ENCODE measurements at places on chromosomes 4 and X.

GRCh38 chr4:74631338-74631737 lies 163.0 kb downstream of the BTC start:
- DNase-seq, result no peak

- no peak for DNase-seq
Observed at GRCh38 chrX:118730500-118731247, 3.3 kb downstream of the IL13RA1 start.

GRCh38 chr4:102089850-102090621 lies 255.2 kb downstream of the SLC39A8 start:
- DNase-seq, result no peak

DNA sequence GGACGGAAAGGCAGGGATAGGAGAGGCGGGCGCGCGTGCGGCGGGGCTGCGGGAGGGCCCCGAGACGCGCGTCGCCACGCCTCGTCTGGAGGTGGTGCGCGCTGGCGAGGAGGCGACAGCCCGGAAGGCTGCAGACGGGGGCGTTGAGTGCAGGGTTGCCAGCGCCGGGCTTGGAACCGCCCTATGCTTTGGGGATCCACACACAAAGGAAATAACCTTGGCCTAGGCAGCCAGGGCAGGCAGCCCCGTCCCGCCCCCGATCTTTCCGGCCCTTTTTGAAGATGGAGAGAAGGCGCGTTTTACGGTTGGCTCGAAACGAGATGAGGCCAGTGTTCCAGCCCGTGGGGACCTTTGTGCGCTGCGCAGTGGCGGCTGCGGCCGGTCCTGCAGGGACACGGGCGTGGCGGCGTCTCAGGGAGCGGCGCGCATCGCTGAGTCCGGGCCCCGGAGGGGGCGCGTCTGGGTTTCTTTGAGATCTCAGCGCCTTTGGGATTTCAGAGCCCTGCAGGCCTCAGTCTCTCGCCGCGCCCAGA lies 50.8 kb upstream of the TRIM2 start:
- peak; percentile 91 for DNase-seq

- DNase-seq, result no peak
Observed at GRCh38 chr4:16660656-16661055, 237.8 kb downstream of the LDB2 start.

DNA sequence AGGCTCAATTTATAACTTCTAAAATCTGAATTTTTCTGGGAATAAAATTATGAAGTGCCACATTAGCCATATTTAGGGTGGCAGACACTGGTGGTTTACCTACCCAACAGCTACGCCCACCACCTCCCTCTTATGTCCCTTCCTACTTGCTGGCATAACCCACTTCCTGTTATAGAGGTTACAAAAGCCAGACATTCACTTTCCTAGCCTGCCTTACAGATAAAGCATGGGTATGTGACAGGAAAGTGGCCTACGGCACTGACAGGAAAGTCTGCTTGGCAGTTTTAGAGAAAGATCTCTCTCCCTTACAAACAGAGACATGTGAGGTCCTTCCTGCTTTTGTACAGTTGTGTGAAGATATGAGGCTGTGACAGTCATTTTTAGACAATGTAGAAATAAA lies 12.4 kb downstream of the DDX53 start:
- DNase-seq, result no peak

DNA sequence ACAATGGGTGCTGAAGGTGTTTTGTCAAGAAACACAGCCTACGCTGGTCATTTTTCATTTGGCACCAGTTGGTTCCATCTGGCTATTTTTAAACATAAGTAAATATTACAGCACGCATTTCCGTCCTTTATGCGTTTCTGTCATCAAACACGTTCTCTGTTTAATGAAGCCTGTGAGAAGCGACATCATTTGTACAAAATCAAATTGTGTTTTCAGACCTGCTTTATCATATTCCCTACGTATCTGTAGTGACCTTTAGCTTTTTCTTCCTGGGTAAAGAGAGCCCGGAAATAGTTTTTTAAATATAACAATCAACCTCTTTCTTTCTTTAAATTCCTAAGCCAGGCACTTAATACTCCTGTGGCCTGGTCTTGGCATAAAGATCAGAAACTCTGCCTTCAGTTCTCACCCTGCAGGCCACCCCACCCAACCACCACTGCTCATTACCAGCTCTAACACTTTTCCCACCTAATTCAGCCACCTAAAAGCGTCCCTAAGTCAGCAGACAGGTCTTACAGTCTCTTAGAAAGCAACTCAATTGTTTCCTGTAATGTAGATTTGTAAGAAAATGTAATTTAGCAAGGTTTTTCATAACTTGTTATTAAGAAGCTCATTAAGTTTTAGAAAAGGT lies 30.4 kb downstream of the ACSL1 start:
- DNase-seq, result no peak

DNA sequence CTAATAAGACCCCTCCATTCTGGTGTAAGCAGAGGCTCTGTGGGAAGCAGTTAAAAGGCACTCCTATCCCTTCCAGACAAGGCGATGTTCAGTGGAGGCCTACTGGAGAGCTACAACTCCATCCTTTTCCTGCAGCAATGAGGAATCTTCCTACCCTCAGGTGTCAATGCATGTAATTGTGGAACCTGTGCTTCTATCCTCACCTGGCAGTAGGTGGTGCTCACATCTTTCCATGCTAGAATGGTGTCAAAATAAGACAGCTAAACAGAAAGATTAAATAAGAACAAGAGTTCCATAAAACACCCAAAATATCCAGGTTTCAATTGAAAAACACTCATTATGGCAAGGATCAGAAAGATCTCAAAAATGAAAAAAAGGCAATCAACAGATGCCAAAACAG lies 224.6 kb downstream of the IL15 start:
- DNase-seq, result no peak

DNA sequence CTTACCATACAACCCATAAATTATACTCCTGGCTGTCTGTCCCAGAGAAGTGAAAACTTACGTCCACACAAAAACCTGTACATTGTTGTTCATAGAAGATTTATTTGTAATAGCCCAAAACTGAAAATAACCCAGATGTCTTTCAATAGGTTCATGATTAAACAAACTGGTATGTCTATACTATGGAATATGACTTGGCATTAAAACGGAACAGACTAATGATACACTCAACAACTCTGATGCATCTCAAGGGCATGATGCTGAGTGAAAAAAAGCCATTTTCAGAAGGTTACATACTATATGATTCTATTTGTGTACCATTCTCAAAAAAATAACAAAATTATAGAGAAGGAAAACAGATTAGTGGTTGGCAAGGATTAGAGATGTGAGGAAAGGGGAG lies 11.6 kb upstream of the MND1 start:
- no peak for DNase-seq

- DNase-seq, result no peak
Observed at GRCh38 chr4:94575652-94576051, 123.9 kb downstream of the PDLIM5 start.

DNA sequence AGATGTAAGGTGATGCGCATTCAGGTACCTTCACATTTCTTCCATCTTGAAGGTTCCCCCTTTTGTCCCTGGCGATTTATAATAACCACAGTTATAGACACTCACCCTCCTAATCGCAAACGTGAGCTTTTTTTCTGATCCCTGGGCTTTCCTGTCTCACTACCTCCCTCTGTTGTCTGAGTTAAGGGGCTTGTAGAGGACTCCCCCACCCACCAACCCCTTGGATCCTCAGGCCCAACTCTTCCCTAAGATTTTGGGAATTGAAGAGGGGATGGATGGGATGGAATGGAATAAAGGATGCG lies 1.4 kb downstream of the CNKSR2 start:
- no peak for DNase-seq

DNA sequence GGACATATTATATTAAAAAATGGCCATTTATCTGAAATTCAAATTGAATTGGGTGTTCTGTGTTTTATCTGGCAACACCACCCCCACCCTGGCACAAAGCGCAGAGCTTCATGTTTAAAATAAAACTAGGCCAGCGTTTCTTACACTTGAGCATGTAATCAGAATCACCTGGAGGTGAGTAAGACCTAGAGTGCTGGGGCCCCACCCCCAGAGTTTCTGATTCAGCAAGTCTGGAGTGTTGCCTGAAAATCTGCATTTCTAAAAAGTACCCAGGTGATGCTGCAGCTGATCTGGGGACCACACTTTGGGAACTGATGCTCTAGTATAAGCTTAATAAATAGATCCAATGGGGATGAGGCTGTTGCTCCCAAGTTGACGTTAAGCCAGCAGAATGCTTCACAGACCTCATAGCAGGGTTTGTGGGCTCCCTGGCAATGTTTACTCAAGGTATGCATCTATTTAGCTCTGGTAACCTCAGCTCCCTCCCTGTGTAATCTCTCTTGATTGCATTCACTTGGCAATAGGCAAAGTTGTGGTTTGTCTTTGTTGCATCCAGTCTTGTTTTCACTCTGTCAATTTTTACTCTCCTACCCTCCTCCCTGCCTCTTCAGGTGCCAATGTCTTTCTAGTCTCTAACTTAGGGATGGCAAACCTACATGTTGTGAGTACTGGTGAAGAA lies 99.8 kb upstream of the TEX13D start:
- DNase-seq, result peak; percentile 78

GRCh38 chr4:6049985-6050384 lies 31.8 kb upstream of the C4orf50 start:
- DNase-seq, result no peak

DNA sequence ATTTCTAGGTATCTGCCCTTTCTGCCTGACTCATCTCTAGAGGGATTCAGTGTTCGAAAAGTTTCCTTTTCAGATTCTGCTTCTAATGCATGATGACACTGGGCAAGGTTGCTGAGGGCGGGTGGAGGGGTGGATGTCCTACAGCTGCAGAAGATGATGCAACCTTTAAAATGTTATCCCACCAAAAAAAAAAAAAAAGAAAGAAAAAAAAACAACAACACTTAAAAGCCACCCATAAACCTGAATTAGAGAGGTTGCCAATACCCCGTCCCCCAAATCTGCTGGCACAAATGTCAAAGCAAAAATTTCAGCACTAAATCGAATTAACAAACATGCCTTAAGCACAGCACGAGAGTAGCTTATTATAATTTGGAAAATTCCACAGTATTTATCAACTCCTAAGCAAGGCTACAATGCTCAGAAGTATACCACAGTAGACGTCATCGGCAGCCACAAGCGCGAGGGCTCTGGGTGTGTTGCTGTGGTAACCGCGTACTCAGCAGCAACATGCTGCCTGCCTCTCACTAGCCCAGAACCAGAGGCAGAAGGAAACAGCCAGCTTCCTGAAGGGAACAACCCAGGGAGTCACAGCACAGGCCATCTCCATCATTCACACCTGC lies 167.5 kb upstream of the MAP3K15 start:
- peak; percentile 90 for DNase-seq

GRCh38 chr4:128668566-128668965 lies 140.9 kb upstream of the JADE1 start:
- DNase-seq, result no peak

GRCh38 chr4:13483768-13484121 lies 395 bp downstream of the RAB28 start:
- DNase-seq, result no peak

GRCh38 chr4:135207531-135207930 lies 1005.9 kb upstream of the PABPC4L start:
- no peak for DNase-seq

GRCh38 chr4:147194114-147194513 lies 248.4 kb upstream of the TTC29 start:
- no peak for DNase-seq

DNA sequence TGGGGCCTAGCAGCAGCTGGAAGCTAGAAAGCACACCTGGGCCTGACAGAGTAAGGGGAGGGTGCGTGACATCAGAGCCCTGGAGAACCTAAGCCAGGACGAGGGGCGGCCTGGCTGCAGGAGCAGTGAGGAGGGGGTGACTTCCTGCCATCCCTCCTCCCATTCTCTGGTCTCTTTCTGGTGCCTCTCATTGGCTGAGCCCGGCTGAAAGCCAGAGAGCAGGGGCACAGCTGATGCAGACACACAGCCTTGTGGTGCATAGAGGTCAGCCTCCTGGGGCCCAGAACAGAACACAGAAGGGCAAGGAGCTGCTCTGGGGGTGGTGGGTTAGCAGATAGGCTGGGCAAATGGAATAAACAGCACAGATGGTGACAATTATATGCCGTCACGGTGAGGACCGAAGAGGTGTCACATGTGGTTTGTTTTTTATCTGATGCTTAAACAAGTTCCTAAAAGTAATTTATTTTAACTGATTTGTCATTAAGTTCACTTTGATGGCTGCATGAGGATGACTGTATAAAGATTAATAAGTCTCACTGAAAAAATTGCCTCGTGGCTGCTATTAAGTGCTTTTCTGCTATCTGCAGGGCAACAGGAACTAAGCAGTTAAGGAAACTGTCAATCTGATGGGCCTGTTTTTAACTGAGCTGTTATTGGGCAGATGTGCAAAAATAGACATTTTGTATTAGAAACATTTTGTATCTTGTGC lies 102.0 kb downstream of the FNIP2 start:
- no peak for DNase-seq

DNA sequence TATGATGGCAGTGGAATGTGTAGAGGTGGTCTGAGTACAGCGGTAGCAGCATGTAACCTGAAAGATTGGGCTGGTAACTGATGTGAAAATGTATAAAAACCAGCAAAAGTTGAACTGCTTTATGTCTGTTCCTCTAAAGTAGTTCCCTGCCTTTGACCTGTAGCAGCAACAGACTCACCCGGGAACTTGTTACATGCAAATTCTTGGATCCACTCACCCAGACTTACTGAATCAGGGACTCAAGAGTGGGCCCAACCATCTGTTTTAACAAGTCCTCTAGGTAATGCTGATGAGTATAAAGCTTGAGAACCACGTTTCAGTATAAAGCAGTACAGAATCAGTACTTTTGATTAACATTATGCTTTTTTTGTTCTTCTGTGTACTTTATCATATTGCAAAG lies 84.7 kb downstream of the RAP1GDS1 start:
- DNase-seq, result no peak

GRCh38 chr4:150224896-150225591 lies 146.8 kb downstream of the DCLK2 start:
- DNase-seq, result no peak

DNA sequence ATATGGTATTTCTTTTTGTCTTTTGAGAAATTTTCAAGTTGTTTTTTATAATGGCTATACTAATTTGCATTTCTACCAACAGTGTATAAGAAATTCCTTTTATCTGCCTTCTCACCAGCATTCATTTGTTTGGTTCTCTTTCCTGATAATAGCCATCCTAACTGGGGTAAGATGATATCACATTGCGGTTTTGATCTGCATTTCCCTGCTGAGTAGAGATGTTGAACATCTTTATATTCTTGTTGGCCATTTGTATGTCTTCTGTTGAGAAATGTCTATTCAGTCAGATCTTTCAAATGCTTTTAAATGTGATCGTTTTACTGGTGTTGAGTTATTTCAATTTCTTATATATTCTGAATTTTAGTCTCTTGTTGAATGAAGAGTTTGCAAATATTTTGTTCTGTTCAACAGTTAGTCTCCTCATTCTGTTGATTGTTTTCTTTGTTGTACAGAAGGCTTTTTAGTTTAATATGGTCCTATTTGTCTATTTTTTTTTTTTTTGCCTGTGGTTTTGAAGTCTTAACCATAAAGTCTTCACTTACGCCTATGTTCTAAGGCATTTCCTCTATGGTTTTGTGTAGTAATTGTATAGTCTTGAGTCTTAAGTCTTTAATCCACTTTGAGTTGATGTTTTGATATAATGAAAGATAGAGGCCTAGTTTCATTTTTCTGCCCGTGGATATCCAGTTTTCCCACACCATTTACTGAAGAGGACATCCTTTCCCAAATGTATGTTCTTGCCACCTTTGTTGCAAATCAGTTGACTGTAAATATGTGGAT lies 1566.9 kb downstream of the STIM2 start:
- DNase-seq, result no peak

- DNase-seq, result no peak
Observed at GRCh38 chr4:127632420-127633403, at the start of gene INTU. Gene INTU, plus strand, starts transcription at chr4:127632957. Its CDS starts 78 bp downstream, at chr4:127633035.

Data from activated effector memory CD4-positive, alpha-beta T cell treated with anti-CD3 and anti-CD28 coated beads, Interleukin-2, amount 50 U/mL, for 16 hours (primary cell).